Progenitor cell of endocrine pancreas (in vitro differentiated cells): ENCODE measurements at places on chromosomes 5 and 9.

- DNase-seq = no peak
Observed at GRCh38 chr9:106913276-106913675, 50.3 kb downstream of the ZNF462 start.

- no peak for DNase-seq
Observed at GRCh38 chr5:171997011-171997410, 9.4 kb downstream of the FBXW11 start.

- no peak for DNase-seq
Observed at GRCh38 chr5:64773533-64773932, 4.8 kb downstream of the CWC27 start.

- DNase-seq = no peak
Observed at GRCh38 chr9:133614678-133615077, 5.5 kb upstream of the FAM163B start.

DNA sequence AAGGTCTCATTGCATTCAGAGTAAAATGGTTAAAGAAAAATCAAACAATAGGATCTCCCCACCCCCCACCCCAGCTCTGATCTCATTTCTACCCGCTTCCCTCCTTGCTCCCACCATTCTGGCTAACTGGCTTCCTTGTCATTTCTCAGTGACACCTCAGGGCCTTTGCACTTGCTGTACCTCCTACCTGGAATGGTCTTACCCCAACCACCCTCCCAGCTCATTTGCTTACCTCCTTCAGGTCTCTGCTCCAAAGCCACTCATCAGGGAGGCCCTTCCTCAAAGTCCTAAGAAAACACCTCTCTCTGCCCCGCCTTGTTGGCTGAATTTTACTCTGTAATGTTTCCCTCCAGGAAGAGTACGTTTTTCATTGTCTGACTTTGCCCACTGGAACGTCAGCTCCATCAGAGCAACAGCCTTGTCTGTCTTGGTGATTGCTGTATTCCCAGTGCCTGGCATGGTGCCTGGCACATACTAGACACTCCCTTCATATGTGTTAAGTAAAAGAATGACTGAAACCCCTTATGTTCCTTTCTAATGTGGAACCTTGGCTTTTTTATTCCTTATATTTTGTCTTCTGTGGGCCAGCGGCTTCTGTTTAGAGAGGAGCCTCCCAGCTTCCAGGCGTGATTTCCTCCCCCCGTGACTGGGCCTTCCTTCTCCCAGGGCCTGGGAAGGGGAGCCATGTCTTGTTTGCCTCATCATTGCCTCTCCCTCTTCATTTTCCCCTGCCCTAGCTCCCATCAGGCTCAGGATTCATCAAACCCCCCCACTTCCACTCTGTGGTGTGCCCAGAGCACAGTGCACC is 26.9 kb downstream of the NEURL1B start:
- no peak for DNase-seq
